ENCODE measurements at places on chromosomes 1 and 21.

- DNase-seq, result no peak
These were observed 16.3 kb downstream of the TAL1 start for GRCh38 chr1:47215713-47216112.

GRCh38 chr1:15350151-15350550, 59.5 kb upstream of the EFHD2 start:
- DNase-seq, result no peak

GRCh38 chr1:207335695-207336363, 14.4 kb downstream of the CD55 start:
- DNase-seq, result no peak

DNA sequence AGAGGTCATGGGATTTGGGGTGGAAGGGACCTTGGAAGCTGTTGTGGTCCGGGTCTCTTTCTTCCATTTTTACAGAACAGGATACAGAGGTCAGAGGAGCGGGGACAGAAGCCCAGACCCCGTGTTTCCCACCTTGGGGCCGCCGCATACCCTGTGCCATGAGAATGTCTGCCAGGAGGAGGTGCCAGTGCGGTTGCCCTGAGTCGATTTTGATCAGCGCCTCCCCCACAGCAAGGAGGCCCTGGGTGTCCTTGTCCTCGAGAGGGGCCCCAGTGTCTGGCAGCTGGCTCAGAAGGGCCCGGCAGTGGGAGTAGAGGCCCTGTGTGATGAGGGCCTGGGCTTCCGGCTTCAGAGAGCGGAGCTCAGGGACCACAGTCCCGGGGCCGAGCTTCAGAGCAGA, 12.3 kb upstream of the MMEL1 start:
- DNase-seq, result no peak
